Dorsolateral prefrontal cortex (tissue), 122 donors: ENCODE measurements at places on chromosomes 1 and 21.

DNA sequence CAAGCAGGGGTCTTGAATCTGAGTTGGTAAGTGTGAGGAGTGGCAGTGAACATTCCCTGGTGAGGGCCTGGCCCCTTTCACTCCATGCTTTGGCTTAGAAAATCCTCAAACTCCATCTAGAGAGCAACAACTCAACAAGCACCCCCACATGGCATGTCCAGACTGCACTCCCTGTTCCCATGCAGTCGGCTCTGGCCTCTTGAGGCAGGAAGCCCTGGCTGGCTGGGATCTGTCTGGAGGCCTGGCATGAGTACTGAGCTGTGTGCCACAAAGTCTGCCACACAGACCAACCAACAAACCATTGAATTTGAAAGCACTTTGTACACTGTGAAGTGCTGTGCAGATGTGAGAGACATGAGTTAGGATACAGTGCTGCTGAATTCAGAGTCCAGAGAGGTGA lies 25.2 kb downstream of the COA7 start:
- DNase-seq, result no peak

- peak; percentile 44 for DNase-seq
These were observed 486 bp downstream of the HSPA13 start for GRCh38 chr21:14382486-14382834.

DNA sequence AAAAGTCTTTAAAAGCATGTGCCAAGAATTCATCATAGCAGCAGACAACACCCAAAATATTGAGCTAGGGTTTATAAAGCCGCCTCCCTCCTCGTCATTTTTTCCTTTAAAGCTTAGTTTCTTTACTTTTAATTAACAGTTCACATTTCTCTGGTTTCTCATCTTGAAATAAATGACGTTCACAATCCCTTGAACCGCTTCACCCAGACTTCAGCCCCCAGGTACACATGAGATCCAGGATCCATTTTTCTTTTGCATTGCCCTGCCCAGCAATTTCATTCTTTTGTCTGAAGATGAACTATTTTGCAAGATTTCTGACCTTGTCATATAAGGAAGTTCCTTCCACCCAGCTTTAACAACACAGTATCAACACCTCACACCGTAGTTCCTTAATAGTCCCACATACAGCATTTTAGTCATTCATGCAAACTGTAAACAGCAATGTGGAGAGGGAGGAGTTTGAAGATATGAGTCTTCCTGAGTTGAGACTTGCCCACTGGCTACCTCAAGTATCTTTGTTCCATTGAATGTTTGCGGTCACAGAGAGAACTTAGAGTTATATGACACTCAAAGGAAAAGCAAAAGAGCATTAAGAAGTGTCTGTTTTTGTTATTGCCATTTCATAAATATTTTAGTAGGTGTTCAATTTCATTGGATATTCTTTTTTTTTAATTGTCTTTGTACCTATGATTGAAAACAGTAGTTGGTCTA lies 35.3 kb upstream of the CACYBP start:
- no peak for DNase-seq

GRCh38 chr1:77047978-77048614 lies 171.1 kb downstream of the PIGK start:
- DNase-seq, result no peak

DNA sequence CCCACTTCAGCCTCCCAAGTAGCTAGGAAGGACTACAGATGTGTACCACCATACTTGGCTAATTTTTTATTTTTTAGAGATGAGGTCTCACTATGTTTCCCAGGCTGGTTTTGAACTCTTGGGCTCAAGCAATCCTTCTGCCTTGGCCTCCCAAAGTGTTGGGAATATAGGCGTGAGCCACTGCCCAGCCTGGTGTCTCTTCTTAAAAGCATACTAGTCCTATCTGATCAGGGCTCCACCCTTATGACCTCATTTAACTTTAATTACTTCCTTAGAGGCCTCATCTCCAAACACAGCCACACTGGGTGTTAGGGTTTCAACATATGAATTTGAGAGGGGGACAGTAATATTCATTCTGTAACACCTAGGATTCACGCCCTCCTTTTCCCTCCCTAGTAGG lies 130.9 kb downstream of the GLIS1 start:
- DNase-seq, result no peak

GRCh38 chr1:53918343-53918742 lies 24.4 kb downstream of the DIO1 start:
- no peak for DNase-seq

GRCh38 chr21:42533306-42533962 lies 19.8 kb downstream of the SLC37A1 start:
- no peak for DNase-seq

GRCh38 chr21:44702111-44702972 lies 5.4 kb downstream of the KRTAP10-12 start:
- no peak for DNase-seq

GRCh38 chr21:35324372-35325220 lies 275.5 kb upstream of the RUNX1 start:
- no peak for DNase-seq

- peak; percentile 42 for DNase-seq
These were observed at the start of gene DNAH14 for GRCh38 chr1:224929335-224930237. Gene DNAH14 (plus strand): TSS chr1:224929675. CDS start chr1:224952703, 23,028 bp downstream.

DNA sequence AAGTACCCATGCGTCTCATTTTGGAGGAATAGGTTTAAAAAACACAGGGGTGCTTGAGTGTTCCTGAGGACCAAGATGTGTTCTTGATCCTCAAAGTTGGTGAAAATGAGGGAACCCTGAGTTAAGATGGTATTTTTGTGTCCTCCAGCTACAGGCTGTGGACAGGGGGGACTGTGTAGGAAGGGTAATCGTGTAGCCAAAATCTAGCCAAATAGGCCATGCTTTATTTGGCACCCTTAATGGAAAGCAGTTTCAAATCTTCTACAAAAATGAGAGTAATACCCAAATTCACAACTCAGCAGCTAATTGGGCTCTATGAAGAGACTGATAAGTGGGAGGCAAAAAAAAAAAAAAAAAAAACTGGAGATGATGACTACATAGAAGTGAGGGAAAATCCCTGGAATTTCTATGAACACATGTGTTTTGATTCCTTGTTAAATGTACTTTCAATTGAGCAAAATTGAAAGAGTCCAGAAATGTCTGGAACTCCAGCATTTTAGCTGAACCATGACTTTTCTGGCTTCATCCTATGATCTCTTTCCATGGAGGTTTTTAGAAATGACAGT lies 470 bp downstream of the HSD11B1 start:
- DNase-seq, result no peak

GRCh38 chr1:84997667-84998600 lies 1.0 kb upstream of the MCOLN2 start:
- no peak for DNase-seq
